ENCODE measurements at places on chromosomes 7 and 10.

DNA sequence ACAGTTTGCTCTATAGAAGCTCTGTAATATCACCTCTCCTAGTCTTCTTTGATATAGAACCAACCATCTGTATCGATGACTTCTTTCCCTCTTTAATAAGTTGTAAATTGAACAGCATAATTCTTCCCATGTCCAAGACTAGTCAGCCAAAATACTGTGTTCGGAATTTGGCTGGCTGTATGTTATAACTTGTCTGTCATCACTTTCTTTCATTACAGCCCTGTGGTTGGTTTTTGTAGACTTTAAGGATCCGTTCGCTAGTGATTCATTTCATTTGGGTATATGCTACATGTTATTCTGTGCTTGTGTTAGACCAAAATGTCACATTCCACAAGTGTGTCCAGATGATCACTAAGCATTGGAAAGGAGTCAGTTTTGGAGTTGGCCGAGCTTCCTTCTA is 155.4 kb upstream of the ITGB1 start:
- DNase-seq: no peak

DNA sequence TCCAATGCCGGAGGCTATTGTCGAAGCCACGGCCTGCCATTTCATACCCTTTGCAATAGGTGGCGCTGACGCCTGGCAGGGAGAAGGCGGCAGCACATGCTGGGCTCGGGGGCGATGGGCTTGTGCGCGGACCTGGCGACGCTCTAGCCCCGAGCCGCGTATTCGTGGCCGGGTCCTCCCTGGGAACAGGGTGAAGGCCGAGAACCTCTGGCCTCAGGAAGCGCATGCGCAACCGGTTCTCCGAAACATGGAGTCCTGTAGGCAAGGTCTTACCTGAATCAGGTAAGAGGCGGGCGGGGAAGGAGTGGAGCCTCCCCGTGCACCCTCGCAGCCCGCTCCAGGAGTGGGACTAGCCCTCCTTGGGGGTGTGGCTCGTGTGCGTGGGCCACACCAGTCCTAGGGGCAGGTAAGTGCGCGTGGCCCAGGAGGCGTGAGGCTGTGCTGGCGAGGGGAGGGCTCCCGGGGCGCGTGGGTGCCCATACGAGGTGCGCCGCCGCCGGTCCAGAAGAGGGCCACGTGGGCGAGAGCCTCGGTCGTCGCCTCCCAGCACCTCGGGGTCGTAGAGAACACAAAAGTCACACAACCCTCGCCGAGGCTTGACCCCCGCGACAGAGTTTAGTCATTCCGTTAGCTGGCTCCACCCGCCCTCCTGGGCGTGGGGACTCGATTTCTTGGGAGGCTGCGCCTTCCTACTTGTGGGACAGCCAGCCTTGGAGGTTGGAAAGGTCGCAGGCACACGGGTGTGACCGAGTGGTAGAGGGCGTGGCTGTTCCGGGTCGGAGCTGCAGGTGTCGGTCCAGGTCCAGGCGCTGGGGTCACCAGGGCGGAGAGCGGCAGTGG is 5.6 kb upstream of the MEST start:
- DNase-seq: peak; percentile 73

DNA sequence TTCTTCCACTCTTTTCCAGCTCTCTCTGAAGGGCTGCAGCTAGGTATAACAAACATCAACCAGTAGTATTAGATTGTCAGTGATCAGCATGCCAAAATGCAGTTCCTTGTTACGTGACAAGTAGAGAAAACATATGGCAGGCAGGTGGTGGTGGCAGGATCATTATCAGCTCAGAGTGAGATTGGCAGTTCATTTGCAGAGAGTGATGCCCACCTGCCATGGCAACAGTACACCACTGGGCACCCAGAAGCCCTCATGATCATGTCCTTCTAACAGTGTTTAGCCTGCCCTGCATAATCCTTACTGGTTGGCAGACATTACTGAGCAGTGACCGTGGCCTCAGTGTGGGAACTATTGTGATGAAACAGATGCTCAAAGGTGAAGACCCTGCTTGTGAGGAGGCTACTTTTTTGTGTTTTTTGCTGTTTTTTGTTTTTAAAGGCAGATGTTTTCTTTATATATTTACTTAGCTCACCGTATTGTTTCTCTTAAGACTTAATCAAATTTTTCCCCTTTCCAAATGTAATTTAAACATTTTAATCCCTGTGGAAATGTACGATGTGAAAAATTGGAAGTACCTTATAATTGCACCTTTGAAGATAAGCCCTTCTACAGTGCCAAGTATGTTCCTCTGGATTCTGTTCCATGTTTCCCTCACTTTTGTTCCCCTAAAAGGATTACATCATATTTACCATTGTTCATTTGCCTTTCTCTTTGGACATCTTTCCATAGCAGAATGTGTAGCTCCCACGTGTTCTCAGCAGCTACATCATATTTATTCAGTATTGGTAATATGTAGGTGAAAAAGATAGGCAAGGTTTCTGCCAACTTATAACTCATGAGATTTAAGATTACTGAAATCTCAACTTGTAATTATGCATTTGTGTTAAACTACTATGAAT is 179.6 kb downstream of the SND1 start:
- no peak for DNase-seq

- no peak for DNase-seq
Observed at GRCh38 chr7:31028006-31028405, 24.1 kb upstream of the ADCYAP1R1 start.

DNA sequence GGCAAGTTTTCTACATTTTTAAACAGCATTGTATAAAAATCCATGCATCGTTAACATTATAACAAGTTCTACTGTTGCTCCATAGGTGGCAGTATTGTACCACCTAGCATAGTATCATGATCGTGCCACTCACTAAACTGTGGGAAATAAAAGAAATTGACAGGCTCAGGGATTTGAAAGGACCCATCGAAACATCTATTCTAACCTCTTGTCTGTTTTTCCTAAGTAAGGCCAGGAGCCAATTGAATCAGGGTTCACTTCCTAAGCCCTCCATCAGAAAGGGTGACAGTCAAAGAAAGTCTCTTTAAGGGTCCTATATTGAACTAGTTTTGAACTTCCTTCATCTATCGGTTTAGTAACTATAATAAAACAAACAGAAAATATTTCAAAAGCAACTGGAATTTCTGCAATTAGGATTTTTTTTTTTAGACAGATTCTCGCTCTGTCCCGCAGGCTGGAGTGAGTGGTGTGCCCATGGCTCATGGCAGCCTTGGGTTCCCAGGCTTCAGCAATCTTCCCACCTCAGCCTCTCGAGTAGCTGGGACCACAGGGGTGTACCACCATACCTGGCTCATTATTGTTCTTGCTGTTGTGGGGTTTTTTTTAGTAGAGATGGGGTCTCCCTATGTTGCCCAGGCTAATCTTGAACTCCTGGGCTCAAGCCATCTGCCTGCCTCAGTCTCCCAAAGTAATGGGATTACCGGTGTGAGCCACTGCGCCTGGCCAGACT is 9.4 kb downstream of the HACD1 start:
- DNase-seq: peak; percentile 14

- DNase-seq: no peak
Observed at GRCh38 chr7:116232920-116233319, 22.6 kb downstream of the TES start.

DNA sequence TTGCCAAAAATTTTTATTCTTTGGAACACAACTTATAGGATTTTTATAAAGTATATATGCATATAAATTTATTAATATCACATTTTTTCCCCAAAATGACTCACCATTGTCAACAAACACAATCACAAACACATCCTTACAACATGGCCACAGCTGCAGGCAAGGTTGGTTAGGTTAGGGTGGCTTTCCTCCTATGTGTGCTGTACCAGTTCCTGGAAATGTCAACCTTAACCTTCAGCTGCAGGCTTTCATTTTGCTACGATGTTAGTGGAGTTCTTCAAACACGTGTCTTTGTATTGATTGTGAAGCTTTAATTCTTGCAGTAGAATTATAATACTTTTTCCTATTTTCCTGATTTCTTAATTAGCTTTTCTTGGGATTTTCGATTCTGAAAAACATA is 185.8 kb downstream of the PTEN start:
- DNase-seq: no peak

DNA sequence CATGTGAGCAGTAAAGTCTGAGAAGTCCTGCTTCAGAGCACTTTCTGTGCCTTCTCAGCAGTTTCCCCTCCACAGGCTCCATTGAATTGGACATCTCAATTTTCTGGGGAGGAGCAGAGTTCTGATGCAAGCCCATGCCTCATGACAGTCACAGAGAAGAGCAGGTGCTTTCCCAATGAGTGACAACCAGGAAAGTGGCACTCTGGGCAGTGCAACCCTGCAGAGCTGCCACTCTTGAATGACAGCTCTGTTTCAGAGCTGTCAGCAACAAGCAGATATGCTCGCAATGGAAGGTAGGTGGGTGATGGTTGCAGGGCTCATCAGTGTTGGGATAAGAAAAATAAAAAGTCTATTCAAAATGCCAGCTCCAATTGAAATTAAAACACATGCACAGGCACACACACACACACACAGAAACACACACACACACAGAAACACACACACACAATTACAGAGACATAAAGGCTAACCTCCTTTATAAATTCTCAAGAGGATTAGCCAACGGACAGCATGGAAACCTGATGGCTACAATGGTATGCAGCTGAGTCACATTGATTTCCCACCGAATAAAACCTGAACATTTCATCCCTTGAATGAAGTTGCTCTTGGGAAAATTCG is 50.5 kb downstream of the C10orf67 start:
- no peak for DNase-seq

- DNase-seq: no peak
Observed at GRCh38 chr7:105577251-105577650, 4.0 kb downstream of the EFCAB10 start.

GRCh38 chr10:62443866-62444265 is 69.7 kb downstream of the ZNF365 start:
- no peak for DNase-seq

DNA sequence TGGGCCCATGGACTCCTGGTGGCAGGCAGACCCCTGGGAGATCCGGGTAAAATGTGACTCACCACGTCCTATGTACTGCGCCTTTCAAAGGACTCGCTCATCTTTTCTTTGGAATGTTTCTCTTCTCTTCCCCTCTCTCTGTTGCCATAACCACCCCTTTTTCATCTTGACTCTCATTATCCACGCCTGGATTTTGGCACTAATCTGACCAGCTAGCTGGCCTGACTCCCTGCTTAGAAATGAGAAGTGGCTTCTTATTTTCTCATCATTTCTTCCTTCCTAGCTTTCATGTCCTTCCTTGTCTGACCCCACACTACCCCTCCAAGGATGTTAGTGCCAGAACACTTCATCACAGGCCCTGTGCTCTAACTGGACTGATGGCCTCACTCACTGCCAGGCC is 98.0 kb upstream of the FAM171A1 start:
- no peak for DNase-seq

DNA sequence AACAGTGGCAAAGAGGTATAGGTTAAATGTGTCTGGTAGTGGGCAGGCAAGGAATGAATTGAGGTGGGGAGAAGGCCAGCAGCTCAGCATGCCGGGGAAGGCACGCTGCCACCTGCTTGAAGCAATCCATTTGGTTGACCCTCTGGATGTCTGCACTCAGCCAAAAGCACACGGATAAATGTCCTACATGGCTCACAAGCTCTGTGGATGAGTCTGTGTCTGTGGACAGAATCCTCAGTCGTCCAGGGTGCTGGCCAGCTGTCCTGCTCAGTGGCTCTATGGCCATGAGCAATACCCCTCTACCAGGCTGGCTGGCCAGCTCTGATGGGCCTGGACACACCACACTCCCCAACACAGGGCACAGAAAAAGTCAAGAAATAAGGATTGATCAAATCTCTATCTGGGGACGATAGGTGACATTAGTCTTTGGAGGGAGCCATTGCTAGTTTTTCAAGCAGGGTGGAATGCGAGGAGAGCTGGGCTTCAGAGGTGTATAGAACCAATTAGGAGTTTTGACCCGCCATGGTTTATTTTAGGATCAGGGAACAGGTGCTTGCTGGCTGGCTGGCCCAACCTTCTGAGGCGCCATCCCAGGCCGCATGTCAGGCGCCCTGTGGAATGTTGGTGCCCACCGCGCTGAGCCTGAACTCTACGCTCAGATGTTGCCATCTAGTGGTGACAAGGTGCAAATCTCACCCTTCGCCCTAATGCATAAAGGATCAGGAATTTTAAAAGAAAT is 493.4 kb downstream of the TNS3 start:
- DNase-seq: peak; percentile 58

DNA sequence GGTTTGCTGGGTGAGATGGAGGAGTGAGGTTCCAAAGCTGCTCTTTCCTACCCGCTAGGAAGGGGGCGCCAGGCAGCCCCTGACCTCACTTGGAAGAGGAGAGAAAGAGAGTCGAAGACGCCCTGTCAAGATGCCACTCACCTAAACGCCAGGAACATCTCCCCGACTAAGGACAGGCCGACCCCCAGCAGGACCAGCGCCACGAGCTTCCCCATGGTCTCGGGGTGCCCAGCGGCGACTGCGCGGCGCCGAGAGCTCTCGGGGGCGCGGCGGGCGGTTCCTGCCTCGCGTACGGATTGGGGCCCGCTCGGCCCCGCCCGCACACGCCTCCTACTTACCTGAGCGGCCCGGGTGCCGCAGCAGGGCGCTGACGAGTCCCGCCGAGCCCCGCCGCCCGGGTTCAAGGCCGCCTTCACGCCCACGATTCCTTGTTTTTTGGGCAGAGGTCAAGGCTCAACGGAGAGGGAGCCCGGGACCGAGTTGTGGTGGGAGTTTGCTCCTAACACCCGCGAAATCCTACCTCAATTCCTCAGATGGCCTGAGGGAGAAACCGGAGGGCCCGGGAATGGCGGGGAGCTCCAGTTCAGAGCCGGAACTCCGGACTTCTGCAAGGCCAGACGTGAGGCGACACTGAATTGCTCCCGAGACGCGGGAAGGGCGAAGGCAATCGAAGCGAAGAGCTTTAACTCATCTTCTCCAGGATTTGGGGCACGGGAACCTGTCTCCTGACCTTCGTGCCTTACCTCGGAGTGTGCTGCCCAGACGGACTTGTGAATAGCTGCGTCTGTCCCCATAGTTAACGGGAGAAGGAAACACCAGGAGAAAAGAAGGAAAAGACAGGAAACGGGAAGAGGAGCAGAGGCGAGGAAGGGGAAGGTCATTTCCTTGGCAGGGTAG is at the start of gene PON3:
PON3 (minus strand) TSS at position 240 of the 897 bp plus-strand sequence; CDS start at position 215, 25 bp downstream.
- DNase-seq: peak; percentile 45

GRCh38 chr7:68309806-68310205 is 1288.5 kb upstream of the AUTS2 start:
- DNase-seq: no peak

DNA sequence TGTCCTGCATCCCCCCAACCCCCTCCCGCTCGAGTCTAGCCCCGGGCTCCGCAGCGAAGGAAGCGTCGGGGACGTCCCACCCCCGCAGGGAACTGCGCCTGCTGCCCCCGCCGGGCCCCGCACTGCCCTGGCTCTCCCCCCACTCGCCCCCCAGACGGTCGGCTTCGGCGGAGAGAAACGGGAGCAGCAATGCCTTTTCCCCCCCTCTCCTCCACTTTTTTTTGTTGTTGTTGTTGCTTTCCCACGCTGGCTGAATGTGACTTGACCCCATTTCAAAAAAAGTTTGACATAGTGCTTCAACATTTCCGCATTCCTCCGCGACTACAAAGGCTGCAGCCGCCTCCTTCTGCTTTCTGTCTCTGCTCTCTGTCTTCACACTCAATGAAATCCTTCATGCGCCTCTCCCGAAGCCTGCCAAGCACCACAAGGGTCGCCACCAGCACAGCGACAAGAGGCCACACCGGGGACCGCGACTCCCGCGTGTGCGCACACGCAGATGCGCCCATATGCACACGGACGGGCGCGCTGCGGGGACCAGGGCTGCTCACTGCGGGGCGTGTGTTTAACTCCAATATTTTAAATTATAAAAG is 1.0 kb downstream of the CDK6 start:
- peak; percentile 83 for DNase-seq
